Type B pancreatic cell (in vitro differentiated cells): ENCODE measurements at places on chromosomes 5 and 9.

DNA sequence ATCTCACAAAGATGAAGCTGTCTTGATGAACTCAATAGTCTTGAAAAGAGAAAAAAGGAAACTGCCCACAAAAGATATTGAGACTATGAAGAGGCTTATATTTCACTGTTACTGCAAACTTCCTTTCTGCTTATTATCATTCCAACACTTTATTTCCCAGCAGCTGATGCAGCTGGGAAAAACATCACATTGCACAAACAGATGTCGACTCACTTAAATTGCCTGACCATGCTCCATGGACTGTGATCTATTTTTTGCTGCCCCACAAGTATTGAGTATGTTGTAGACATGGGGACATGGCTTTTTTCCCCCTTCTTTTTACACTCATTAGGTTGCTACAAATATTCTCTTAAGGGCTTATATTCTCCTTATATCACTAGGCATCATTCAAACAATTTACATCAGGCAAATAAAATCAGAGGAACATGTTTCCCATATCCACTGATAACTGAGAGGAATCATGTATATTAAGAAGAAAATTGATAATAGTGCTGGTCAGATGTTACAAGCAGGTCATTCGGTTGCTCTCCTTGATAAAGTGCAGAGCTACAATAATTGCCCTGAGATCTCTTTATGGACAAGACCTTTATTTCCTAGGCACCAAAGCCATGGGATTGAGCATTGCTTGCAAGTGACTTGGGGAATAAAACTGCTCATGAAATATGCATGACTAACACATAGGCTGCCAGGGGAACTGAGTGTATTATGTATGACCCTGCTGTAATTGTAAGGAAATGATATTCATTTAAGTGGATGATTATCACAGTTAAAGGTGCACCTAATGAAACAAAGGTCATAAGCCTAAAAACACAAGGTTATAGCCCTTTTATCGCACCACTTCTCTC, 509.9 kb downstream of the ZNF608 start:
- DNase-seq: no peak

DNA sequence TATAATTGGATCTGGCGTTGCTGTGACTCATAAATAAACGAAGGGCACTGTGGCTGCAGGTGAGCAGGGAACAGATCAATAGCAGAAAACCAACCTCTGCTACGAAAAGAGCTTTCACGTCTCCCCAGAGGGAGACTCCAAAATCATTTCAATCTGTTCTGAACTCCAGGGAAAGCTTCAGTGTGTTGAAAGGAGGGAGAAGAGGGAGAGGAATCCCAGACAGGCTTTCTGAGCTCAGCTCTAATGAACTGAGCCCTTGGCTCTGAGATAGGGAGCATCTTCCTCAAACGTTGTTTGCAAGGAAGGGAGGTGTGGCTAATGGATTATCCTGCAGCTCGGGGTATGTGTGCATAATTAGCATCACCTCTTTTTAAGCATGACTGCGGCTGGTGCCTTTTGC, 288.0 kb upstream of the IRX4 start:
- no peak for DNase-seq

DNA sequence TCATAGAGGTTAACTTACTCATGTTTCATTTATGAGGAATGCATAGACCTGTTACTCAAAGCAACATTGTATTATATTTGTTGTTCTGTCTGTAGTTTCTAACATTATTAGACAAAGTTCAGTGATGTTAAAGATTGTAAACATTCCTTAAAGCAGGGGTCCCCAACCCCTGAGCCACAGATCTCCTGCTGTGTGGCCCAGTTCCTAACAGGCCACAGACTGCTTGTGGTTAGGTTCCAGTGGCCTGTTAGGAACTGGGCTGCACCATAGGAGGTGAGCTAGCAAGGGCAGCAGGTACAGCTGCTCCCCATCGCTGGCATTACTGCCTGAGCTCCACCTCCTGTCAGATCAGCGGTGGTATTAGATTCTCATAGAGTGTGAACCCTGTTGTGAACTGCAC, 181.1 kb downstream of the KDM4C start:
- DNase-seq: no peak

- DNase-seq: no peak
These were observed 156.2 kb upstream of the NR3C1 start for GRCh38 chr5:143559586-143560109.

- no peak for DNase-seq
These were observed 4.9 kb upstream of the OXCT1 start for GRCh38 chr5:41875121-41875520.

GRCh38 chr9:112711050-112711689, 6.7 kb downstream of the INIP start:
- no peak for DNase-seq

- DNase-seq: no peak
These were observed 41.5 kb downstream of the SPRY4 start for GRCh38 chr5:142283304-142283703.

DNA sequence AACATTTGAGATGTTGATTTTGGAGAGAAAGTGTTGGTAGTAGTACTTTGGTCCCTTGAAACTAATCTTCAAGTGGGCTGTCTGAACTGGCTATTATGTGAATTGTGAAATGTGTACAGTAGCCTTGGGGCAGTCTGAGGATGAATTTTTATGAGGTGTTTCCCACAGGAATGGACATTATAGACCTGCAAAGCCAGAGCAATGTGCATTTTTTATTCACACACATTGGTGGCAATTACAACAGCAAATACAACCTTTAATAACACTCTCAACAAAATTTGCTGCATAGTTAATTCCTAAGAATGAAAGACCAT, 147.0 kb downstream of the PAM start:
- no peak for DNase-seq

- DNase-seq: no peak
These were observed 63.6 kb upstream of the SLC12A2 start for GRCh38 chr5:128020012-128020411.

GRCh38 chr9:9730174-9730573, 882.6 kb downstream of the PTPRD start:
- no peak for DNase-seq

DNA sequence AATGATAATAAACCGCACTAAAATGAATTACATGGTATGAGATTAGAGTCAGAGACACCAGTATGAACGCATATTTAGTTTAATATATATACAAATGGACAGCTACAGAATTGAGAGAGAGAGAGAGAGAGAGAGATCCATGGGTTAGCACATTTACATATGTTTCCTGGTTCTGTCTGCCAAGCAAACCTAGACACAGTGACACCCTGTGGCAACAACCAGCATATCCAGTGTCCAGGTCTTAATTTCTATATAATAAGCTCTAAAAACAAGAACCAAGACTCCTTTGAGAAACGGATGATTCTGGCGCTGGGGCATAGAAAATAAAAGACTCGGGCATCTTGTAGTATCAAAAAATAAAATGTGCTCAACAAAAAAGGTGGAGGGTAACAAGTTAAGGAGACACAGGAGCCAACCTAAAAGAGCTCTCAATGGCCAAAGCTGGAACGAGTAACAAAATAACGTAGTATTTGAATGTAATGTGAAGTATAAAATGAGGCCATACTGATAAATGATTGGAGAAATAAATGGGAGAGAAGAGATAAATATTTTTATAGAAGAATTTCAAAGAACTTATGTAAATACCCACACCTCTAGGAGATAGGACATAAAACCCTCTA, 84.5 kb downstream of the RFX3 start:
- no peak for DNase-seq

DNA sequence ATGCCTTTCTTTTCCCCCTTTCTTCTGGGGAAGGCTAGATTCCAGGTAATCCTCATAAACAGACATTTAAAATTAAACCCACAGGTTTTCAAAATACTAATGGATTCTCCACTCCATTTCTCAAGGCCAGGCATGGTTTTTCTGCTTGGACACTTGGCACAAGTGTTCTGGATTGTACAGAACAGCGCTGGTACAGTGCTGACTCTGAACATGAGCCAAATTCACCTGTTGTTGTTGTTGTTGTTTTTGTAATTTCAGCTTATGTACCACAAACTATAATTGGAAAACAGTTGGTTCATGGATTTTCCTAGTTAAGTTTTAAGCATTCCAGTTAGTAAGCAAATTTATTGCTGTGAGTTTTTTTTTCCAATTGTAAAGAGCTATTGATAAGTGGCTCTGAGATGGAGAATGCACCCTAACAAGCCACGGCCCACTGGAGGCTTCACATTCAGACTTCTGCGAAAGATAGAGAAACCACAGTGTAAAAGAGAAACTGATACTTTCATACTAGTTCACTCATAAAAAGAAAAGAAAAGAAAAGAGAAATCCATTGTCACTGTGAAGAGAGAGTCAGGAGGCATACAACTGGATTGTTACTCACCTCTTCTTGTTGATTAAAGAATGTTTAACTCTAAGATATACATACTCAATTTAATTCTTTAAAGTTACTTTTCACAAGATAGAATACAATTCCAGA, 16.2 kb upstream of the ITGA1 start:
- DNase-seq: no peak

DNA sequence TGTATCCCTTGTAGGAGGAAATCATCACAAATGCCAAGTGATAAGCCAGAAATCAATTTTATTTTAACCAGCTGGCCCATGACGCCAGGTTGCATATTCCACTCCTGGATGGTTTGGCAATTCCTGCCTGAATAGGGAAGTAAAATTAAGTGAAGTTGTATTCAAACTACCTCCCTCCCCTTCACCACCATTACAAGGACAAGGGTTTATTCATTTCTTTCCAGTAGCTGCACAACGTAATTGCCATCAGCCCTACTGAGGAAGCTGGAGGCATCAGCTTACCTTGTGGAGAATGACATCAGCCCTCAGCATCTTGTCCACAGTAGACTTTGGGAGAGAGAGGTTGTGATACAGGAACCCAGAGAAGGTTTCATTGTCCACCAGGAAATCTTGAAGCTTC, 66.6 kb downstream of the ABCA1 start:
- DNase-seq: no peak

DNA sequence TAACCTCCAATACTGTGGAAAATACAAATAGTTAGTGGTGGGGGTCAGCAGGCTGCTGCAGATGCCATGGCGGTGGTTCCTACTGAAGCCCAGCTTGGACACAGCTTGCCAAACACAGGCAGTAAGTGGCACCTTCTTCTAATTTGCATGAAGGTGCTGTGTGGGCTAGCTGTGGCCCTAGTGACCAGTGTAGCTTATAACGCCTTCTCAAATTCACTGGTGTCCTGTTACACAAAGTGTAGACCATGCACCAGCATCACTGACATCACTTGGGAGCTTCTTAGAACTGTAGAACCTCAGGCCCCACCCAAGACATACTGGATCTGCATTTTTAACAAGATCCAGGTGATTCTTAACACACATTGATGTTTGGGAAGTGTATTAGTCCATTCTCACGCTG, 58.8 kb upstream of the TGFBR1 start:
- DNase-seq: no peak

DNA sequence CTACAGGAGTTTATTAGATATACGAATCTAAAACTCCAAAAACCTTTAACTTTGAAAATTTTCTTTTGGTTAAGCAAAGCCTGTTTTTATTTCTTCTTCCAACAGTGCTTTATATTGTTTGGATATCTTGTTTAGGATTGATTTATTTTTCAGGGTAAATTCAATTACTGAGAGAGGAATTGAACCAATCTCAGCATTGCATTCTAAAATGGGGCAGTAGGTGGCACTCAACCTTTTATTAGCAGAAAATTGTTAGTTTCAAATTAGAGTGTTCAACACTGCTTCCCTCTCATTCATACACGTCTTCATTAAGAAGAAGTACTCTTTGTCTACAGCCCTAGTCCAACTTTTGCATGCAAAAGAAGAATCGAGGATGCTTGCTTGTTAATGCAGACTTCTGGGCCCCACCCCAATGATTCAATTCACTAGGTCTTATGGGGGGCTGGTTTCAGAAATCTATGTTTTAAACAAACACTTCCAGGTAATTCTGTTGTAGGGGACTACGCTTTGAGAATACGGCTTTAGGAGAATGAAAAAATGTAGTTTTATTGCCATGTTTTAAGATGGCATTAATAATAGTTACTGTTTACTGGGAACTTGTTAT, 26.6 kb downstream of the MRPL22 start:
- no peak for DNase-seq

GRCh38 chr5:146878476-146879172, at the start of gene PPP2R2B:
TSS of gene PPP2R2B (minus strand) at chr5:146878757.
- peak; percentile 77 for DNase-seq

DNA sequence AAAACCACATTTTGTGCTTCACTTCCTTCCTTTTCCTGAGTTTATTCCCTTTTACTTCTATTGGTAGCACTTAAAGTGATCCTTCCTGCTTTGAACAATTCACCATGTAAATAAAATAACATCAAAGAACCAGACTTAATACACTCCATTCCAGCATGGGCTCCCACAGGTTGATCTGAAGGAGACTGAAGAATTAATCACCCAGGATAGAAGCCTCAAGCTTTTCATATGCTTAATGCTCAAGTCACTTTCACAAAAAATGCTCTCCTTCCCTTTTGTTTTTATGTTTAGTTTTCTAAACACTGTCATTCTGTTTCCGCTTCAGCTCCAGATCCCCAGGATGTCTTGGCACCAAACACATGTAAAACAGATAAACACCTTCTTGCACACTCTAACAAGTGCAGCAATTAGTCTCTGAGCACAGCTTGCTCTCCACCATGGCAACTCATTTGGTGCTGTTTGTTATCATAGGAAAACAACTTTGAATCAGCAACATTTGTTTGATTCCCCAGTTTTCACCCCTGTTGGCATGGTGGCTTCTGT, 37.0 kb downstream of the DMRTA1 start:
- no peak for DNase-seq

DNA sequence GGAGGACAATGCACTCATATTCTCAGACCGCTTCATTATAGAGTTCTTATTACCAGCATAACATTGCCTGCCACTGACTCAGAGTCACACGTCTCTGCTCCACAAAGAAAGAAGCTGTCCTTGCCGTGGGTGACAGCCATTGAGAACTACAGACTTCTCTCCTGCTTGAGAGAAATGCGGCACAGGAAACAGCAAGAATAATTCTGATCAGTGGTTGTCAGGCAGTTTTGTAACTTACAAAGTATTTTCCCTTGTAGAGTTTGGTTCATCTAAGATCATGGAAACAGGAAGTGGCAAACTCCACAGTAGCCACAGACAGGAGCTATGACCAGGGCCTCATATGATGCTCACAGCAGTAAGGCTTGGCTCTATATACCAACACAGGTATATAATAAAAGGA, 47.0 kb downstream of the KCNV2 start:
- no peak for DNase-seq

GRCh38 chr5:607541-608428, 4.4 kb upstream of the CEP72 start:
- peak; percentile 66 for DNase-seq

- DNase-seq: no peak
These were observed 80.1 kb downstream of the ALDH1A1 start for GRCh38 chr9:72872718-72873117.

GRCh38 chr5:174736331-174736721, 11.9 kb downstream of the MSX2 start:
- DNase-seq: no peak

GRCh38 chr9:4079906-4080305, 220.0 kb downstream of the GLIS3 start:
- DNase-seq: no peak

DNA sequence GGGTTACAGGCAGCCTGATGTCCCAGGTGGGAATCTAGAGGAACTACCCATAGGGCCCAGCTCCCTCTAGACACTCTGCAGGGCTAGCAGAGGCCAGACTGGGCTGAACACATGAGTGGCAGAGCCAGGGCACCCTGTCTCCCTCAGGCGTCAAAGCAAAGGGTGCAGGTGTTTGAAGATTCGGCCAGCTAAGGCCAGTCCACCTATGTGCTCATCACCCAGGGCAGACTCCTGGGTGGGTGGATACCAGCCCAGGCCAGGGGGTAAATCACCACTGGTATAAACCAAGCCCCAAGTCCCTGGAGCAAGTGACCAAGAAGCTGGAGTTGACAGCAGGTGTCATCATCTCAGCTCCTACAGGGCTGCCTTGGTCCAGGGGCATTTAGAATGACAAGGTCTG, 3.4 kb downstream of the CCDC180 start:
- no peak for DNase-seq
